ENCODE measurements at places on chromosomes 7 and 10.
A peak's percentile ranks its signal among the peaks of the same experiment; 100 is the strongest.

DNA sequence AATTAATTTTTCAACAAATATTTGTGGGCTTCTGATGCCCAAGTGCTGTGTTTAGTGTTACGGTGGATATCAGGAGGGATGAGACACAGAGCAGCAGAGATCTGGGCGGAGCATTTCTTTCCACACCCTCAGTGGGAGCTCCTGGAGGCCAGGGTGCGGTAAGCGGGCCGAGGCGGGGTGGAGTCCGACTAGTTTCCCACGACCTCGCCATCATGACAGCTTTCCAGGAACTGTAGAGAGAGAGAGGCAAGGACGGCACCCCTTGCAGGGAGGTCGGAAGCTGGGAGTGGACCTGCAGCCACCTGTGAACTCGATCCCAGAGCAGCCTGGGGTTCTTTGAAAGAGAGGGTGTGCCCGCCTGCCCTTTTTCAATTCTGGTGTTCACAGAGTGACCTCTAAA is 128.2 kb downstream of the ACTR3B start:
- DNase-seq = no peak

GRCh38 chr7:41930538-41931262 is 227.8 kb upstream of the INHBA start:
- peak; percentile 61 for DNase-seq

DNA sequence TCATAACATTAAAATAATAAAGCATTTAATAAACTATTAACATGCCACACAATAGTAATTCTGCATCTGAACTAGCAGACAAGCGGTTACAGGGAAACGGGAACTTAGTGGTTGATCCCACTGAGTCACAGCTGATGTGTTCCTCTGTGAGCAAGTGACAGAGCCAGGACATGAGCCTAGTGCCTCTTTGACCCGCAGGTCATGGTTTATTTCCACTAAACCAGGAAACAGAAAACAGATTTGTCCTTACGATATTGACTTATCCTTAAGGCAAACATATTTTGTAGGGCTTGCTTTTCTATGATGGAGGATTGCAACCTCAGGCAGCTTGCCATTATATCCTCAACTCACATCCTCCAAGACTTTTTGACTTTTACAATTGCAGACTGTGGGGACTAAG is 987.3 kb downstream of the CCSER2 start:
- no peak for DNase-seq

GRCh38 chr7:141133646-141134045 is 59.8 kb downstream of the TMEM178B start:
- no peak for DNase-seq

DNA sequence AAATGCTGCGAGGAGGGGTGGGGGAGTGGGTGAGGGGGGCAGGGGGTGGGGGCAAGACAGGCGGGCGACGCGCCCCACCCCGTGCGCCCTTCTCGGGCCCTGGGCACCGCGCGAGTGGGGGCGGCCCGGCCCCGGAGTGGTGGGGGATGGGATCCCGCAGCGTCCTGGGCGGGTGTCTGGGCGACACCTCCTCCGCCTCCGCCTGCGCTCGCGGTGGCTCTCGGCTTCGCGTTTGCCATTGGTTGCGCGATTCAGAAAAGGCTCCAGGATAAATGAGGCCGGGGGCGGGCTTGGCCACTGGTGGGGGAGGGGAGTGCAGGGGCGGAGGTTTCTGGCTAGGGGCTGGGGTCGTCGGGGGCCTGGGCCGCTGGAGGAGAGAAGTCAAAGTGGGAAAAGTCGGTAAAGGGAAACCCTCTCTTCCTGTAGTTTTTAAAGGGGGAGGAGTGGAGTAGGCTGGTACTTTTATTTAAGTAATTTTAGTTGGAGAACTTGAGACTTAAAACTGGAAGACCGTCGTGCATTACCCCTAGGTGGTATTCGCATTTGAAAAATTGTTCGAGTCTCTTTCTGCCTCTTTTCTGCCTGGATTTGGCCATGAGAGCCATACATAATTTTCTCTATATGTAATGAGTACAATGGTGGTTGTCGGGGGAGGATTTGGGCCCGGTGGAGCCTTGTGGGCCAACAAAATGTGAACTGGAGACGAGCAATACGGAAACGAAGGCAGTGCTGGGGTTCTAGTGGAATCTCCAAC is 992 bp upstream of the IGF2BP3 start:
- peak; percentile 87 for DNase-seq

DNA sequence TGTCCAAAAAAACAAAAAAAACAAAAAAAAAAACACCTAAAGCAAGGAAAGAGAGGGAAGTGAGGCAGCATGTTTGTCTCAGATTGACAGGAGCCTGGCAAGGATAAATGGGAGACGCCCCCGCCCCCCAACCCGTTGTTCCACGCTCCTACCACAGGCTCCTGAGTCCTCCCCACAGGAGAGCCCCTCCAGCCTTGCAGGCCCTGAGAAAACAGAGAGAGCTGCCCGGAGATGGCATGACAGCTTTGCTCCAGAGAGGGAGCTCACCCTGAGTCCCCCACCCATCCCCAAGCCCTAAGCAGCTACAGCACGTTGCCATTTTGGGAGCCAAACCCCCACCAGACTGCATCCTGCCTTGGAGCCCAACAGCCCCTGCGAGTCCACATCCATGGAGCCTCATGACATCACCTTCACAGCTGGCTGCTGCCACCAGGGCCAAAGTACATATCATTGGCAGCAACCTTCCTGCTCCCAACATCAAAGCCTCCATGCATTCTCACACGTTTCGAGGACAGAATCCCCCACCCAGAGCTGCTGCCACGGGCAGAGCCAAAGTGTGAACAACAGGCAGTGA is 1283.3 kb downstream of the TYW1 start:
- no peak for DNase-seq

DNA sequence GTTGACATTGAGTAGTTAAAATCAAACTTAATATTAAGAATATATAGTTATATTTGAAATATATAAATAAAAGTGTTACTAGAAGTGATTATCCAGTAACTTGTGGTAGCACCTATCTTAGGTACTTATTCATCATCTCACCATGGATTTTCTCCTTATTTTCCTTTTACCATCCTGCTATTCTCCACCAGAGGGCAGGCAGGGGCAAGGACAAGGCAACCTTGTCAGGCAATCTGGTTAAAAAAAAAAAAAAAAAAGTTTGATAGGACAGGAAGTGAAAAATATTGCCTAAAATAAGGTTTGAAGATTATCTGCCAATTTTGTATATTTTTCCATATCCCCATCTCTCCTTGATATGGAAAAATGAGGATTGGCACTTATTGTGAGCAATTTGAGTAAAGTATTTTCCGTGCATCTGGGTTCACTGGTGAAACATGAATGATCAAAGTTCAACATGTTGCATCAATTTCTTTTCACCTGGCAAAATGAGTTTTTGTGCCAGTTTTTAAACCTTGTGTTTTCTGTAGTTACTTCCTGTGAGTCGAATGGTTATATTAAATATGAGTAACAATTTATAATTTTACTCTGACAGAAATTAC is 256.7 kb downstream of the AGMO start:
- DNase-seq = no peak

- DNase-seq = peak; percentile 51
Measured at GRCh38 chr10:11810313-11810766, 12.8 kb upstream of the PROSER2 start.

DNA sequence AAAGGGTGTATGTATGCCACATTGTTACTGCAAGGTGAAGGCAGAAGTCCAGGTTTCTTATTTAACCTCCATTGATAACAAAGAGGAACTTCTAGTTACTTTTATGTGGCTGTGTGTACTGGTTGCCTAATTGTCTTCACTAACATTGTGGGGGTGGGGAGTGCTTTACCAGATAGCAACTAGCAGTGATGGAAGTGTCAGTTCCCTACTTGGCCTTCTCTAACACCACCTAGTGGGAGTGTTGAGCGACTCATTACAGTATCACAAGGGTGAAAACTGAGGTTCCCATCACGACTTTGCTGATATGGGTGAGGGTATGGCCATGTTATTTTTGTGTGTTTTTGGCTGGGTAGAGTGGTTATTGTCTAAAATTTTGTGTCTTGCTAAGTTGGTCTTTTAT is 274.4 kb downstream of the THSD7A start:
- no peak for DNase-seq

DNA sequence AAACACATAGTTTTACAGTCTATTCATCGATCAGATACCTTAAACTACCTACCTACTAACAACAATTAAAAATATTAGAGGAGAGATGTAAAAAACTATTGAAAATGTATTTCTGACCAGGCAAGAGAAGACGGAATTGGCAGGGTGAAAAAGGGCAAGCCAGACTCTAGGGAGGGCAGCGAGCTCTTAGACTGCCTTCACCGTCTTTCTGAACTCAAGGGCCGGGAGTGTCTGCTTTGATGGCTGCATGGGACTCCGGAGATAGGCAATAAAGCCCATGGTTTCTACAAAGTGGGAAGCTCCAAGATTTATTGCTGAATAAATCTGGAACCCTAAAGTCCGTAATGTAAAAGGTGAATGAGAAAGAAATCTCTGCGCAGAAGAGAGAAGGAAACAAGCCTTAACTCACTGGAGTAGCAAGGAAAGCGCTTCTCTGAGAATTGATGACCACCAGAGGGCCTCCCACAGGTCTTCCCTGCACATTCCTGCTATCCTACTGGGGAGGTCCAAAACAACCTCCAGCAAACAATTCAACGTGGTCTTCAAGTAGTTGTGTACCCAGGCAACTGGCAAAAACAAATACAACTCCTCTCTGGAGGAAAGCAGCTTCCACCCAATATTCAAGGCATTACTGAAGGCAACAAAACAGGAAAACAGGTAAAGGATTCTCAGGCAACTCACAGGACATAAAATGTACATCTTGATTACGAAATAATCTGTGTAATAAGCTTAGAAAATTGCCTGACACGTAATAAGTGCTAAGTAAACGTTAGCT is 181.3 kb downstream of the SDK1 start:
- DNase-seq = peak; percentile 11

GRCh38 chr10:114674346-114674745 is 16.3 kb upstream of the ABLIM1 start:
- DNase-seq = no peak

- no peak for DNase-seq
Measured at GRCh38 chr10:2117641-2118040, 380.3 kb upstream of the ADARB2 start.

- DNase-seq = no peak
Measured at GRCh38 chr7:137981668-137982067, 20.2 kb downstream of the CREB3L2 start.

GRCh38 chr10:85621562-85621961 is 745.0 kb downstream of the GRID1 start:
- no peak for DNase-seq

DNA sequence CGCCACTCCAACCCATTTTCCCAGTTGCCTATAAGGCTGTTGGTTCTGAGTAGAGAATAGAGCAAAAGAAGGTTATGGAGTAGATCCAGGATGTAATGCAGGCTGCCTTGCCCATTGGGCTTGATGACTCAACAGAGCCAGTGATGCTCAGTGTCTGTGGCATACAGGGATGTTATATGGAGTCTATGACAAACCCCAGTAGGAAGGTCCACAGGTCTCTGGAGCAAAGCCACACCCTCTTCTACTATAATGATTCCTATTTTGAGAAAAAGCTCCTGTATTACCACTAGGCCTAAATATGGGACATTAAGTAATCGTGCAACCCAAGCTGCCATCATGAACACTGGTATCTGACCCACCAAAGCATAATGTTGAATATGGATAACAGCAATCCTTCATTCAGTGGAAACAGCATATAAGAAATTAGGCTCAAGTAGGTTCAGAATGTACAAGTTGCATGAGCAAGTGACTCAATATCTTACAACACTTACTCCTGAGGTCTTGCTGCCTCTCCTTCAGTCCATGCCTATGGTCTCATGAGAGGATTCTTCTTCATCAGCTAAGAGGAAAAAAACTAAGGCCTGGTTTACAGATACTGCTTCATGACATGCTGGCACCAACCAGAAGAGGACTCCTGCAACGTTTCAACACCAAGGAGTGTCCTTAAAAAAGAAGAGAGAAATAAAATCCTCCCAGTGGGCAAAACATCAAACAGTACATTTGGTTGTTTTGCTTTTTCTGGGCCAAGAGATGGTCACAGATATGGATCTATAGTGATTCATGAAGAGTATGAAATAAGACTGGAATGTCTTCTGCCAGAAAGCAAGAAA is 14.8 kb upstream of the FHIP2A start:
- DNase-seq = no peak

- DNase-seq = peak; percentile 46
Measured at GRCh38 chr7:140609646-140610045, 31.0 kb downstream of the DENND2A start.

GRCh38 chr7:155874010-155874409 is 61.7 kb upstream of the SHH start:
- DNase-seq = no peak

GRCh38 chr10:114631666-114632417 is 26.2 kb downstream of the ABLIM1 start:
- peak; percentile 41 for DNase-seq

GRCh38 chr7:14292737-14293136 is 303.3 kb upstream of the ETV1 start:
- no peak for DNase-seq

DNA sequence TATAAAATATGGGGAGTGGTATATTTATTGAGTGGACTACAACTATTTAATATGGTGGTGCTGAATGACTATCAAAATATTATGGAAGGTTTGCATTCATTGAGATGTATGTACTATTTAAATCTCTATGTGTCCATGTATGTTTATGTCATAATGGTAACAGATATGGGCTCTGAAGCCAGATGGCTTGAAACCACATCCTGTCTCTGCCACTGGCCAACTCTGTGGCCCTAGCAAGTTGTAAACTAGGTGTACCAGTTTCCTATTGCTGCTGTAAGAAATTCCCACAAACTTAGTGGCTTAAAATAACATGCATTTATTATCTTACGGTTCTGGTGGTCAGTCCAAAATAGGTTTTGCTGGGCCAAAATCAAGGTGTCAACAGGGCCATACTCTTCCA is 198.1 kb upstream of the NFE2L3 start:
- no peak for DNase-seq

DNA sequence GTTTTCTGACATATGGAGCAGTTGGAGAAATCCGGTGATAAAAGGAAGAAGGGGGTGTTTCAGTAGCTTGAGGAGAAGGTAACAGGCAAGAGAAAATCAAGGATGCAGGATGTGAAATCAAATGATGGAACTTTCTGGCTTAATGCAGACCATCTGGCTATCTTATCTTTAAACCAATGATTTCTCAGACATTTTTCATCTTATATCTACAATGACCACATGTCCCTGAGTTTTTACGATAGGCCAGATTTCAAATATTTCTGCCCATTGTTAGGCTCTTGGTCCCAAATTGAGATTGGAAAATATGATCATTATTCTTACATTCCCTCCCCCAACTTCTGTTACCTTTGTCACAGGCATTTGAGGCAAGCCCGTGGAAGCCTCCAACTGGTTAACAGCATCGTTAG is 486.8 kb downstream of the SUGCT start:
- no peak for DNase-seq
